ENCODE measurements at places on chromosomes 5 and 9.

GRCh38 chr5:17426104-17426749, 71.8 kb upstream of the TAF11L2 start:
- no peak for DNase-seq

DNA sequence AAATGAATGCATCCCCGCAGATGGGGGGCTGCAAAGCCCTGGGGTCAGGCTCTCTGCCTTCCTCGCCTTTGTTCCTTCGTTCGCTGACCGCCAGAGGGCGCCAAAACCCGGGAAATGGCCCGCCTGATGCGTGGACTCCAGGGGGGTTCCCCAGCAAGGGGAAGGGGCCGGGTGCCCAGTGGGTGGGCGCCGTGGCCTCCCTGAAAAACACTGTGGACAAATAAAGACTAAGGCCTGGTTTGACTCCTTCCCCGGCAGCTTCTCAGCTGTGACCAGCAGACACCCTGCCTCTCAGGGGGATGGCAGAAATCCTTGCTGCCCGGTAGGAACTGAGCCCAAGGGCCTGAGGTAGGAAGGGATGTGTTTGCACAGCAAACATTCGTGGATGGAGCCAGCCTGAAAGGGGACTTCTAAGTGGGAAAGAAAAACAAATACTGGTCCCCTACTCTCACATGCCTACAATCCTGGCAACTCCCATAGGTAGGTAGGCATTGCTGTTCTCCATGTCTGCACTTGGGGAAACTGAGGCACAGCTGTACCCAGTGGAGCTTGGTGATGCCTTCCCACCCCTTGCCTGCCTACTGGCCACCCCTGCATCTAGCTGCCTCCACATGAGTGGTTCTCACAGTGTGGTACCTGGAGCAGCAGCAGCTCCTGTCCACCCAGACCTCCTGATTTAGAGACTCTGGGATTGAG, 57.7 kb downstream of the DUSP1 start:
- DNase-seq: peak; percentile 77

DNA sequence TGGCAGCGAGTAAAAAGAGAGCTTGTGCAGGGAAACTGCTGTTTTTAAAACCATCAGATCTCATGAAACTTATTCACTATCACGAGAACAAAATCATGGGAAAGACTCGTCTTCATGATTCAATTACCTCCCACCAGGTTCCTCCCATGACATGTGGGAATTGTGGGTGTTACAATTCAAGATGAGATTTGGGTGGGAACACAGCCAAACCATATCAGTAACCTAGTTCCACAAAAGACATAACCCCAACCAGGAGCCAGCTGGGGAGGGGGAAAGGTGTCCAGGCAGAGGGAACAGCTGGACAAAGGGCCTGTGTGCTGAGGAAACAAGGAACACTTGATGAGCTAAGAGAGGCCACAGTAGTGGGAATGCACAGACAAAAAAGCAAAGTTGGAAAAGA, 71.1 kb downstream of the BASP1 start:
- DNase-seq: no peak

DNA sequence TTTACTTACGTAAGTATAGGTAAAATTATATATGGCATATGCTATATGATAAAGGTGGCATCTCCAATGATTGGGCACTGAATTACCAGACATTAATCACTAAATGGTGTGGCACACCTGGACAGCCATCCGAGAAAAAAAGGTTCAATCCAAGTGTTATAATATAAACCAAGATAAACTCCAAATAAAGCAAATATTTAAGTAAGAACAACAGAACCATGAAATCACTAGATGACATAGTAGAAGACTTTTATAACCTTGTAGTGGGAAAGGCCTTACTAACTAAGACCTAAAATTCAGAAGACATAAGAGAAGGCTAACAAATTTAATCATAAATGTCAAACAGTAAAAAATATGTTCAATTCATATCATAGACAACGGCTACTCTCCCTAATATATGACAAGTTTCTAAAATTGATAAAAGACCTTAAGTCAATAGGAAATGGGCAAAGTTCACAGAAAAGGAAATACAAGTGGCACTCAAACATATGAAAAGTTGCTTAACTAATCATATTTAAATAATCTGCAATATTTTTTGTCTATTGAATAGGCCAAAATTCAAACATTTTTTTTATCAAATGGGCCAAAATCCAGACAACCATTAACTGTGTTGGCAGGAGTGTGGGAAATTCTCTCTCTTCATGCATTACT, 55.1 kb downstream of the ELOVL7 start:
- no peak for DNase-seq

GRCh38 chr5:135871268-135871915, 24.2 kb downstream of the IL9 start:
- no peak for DNase-seq

DNA sequence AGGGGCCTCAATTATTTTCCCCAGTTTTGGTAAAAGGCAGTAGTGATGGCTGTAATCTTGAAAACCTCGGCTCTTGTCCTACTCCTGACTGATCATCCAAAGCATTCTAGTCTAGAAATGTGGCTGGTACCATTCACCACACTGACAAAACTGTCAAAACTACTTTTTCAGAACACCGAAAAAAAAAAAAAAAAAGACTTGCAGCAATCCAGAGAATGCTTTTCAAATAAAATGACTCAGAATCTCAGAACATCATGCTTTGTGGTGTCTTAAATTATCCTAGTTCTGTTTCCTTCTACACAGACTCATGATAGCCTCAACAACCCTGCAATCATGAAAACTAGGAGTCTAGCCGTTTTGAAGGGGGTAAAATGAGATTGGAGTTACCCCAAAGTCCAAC, 13.4 kb downstream of the SLC28A3 start:
- no peak for DNase-seq

GRCh38 chr9:134112561-134112960, 23.3 kb upstream of the WDR5 start:
- DNase-seq: no peak

DNA sequence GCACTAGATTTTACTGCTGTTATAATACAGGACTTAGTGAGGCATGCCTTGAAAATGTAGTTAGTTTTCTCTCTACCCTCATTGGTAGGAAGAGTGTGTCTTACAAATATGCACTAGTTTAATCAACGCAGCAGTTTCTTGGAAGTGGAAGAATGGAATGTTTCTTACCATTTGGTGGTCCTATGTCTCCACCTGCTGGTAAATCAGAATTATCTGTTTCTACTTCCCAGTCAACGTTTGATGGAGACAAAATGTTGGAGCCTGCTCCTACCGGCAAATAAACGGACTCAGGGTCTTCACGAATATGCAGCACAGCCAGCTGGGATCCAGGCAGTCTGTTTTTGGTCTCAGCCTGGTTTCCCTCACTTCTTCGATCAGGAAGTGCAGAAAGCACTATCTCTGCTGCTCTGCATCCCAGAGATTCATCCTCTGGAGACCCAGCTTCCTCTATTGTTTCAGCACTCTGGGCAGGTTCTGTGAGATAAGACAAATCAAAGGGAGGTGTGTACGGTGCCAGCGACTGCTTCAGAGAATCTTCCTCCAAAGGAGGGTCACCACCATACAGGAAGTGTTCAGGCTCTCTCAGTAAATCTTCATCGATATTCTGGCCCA, 59.5 kb upstream of the PCA3 start:
- no peak for DNase-seq

DNA sequence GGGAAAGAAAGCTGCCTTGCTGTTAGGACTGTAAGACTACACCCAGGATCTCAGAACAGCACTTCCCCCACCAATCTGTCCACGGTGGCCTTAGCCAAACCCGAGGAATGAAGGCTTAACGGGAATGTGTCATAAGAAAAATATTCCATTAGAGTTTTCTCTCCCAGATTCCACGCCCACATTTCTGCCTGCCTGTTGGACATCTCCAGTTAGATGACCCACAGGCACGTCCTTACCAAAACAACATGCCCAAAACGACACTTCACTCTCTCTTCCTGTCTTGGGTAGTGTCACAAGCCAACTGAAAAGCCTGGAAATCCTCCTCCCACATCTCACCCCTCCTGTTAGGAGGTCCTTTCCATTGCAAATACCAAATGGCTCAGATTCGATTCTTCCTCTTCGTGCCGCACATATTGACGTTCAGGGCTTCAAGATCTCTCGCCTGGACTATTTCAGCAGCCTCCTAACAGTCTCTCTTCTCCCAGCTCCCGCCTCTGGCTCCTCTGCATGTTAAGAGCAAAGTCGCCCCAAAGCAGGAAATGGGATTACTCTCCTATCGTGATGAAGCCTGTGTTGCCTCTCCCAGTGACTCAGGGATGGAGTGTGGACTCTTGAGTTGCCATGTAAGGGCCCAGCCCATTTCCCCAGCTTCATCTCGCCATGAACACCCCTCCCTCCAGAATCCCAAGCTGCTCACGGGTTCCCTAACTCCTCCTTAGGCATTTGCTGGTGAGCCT, 159.3 kb downstream of the NR3C1 start:
- DNase-seq: no peak

DNA sequence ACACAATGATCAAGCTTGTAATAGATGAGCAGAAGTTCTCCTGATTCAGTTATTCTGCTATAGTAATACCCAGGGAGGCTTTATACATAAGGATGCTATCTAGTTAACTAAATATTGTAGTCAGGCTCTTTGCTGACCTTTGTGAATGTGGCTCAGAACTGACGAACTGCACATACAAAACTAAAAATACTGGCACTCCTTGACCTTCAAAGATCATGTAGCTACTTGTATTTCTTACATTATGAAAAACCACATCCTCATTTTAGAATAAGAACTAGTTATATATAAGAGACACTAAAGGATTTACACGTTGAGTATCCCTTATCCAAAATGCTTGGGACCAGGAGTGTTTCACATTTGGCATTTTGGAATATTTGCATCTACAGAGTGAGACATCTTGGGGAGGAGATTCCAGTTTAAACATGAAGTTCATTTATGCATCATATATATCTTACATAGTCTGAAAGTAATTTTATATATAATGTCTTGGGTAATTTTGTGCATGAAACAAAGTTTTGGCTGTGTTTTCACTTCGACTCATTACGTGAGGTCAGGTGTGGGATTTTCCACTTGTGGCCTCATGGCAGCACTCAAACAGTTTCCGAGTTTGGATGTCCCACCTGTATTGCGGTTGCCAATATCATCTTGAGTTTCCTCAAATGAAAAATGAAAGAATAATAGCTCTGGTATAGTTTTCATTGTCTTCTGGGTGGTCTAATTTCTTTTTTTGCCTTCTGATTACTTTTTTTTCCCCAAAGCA, 58.4 kb upstream of the FBXL7 start:
- no peak for DNase-seq

DNA sequence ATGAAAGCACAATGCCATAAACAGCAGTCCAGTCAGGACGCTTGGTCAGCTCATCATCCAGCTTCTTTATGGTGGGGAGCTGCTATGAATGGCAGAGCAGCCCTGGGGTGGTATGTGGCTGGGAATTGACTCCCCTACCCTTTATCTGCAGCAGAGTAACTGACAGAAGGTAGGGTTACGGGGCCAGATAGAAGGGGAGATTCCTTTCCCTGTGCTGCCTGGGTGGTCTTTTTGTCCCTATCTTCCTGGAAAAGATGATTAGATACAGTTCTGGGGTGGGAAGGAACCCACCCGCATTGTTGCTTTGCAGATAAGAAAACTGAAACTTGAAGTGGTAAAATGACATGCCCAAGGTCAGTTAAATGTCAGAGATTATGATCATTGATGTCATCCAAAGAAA, 405.5 kb downstream of the ARHGEF28 start:
- DNase-seq: no peak

- no peak for DNase-seq
Observed at GRCh38 chr5:153511622-153512021, 21.2 kb downstream of the GRIA1 start.

DNA sequence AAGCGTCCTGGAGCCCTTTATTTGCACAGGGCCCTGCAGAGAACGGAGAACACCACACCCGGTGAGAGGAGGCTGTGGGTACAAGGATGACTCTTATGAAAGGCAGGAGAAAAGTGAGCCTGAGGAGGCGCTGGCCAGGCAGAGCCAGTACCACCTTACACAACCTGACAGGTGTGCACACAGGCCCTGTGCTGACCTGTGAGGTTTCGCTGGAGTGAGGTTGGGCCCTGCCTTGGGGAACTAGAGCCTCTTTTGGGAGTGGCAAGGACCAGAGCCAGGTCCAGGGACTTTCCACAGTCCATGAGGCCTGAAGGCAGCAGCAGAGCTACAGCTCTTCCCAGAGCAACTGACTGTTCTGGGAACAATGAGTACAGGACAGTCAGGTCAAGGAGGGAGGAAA, 3.1 kb downstream of the SRD5A1 start:
- DNase-seq: no peak

DNA sequence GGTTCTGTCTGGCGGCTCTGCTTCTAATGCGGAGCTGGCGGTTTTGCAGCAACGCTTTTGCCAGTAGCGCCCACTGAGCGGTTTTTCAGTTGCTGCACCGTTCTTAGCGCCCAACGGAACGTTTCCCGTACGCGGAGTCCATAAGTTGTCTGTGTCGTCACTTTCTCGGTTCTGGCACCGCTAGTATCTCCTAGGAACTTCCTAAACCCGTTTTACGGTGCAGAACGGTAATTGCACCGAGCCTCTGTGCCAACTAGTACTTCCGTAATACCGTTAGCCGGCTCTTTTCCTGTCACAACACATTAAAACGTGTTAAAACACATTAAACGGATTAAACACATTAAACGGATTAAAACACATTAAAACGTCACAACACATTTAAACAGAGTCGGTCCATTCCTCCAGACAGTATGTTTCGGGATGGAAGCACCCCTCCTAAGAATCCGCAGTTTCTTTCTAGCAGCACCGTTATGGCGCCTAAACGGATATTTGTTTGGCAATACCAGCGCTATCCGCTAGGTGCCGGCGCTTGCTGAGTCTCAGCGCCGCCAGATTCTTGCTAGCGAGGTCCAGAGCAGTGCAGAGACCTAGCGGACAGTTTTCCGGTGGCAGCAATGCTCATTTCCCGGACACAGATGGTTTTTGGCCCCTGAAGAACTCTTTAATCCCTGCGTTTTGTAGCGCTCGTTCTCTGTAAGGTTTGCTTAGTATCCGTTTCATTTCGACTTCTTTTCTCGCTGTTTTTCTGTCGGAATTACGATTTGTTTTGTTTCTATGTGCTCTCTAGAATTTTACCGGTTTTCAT, 45.4 kb downstream of the ANXA2R start:
- DNase-seq: peak; percentile 84

GRCh38 chr5:128213833-128214232, 130.3 kb downstream of the SLC12A2 start:
- DNase-seq: no peak

DNA sequence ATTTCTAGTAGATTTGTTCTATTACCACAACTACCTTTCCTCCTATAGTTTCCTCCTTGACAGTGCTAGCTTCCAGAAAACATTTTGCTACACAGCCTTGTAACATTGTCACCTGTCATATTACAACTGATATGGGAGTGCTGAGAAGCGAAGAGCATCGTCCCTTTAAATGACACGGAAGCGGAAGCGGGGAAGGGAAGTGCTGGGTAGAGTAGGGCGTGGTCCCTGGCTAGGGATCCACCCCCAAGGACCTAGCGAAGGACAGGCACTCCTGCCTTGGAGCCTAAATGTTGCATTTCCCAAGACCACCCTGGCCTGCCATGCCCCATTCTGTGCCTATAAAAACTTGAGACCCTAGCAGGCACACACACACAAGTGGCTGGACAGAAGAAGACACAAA, 57.4 kb upstream of the RANBP6 start:
- no peak for DNase-seq

- DNase-seq: peak; percentile 30
Observed at GRCh38 chr5:54902791-54903473, 82.5 kb downstream of the ESM1 start.

GRCh38 chr5:154647114-154647760, 107.9 kb upstream of the LARP1 start:
- no peak for DNase-seq
